Karpas-422 (cell line): ENCODE measurements at places on chromosomes 6 and 20.
A peak's percentile ranks its signal among the peaks of the same experiment; 100 is the strongest.

DNA sequence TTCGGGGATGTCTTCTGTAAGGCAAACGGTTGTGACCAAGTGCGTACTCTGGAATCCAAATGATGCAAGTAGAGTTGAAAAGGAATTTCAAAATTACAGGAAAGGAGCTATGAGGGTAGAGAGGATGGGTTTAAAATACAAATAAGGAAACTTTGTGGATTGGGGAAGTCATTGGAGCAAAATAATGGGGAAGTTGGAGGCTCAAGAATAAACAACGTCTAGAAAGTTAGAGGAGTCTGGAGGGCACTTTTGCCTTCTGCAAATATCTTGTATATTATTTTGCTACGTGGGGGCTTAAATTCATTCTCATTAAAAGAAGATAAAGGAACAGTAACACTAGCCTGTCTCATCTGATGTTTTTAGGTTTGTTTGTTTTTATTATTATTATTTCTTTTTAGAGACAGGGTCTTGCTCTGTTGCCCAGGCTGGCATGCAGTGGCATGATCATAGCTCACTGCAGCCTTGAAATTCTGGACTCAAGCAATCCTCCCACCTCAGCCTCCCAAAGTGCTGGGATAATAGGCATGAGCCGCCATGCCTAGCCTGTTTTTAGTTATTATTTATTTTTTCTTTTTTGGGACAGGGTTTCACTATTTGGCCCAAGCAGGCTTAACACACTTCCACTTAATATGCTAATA, 55.0 kb upstream of the TNFAIP3 start:
- DNase-seq, result no peak

DNA sequence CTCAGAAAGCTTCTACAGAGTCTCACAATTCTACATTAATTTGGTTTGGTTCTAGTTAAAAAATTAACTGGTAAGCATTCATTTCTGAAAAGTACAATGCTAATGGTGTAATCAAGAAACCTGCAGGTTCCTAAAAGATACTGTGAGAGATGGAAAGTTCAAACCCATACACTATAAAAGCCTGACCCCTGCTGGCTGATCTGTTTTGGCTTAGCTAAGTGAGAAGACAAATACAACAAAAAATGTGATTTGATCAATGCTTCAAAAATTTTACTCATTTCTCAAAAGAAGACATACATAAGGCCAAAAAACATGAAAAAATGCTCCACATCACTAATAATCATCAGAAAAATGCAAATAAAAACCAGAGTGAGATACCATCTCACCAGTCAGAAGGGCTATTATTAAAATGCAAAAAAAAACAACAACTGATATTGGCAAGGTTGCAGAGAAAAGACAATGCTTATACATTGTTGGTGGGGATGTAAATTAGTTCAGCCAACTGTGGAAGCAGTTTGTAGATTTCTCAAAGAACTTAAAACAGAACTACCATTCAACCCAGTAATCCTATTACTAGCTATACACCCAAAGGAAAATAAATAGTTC, 102.8 kb downstream of the MOXD1 start:
- peak; percentile 81 for DNase-seq

DNA sequence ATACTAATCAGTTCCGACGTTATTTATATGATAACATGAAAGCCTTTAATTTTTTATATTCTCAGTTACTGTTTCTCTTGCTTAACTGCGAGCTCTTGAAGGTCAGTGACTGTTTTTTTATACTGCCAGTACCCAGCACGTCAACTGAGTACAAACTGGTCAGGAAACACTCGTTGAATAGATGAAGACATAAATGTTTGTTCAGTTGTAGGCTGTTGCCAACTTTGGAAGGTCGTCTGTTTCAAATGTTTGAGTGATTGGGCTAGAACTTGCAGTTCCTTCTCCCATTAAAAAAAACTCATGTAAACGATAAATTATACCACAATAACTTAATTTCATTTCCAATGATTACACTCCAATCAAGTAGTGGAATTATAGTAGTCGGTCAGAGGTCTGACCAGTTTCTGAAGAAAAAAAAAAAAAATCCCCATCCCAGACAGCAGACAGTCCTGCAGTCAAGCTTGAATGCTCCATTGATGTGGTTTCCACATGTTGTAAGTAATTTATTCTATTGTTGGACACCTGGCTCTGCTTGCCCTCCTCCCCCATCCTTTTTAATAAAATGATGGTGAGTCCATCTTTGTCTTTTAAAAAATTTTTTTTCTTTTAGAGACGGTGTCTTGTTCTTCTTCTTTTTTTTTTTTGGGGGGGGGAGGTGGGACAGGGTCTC, 81.1 kb downstream of the SASH1 start:
- DNase-seq, result no peak

- DNase-seq, result no peak
Observed at GRCh38 chr6:20197251-20197650, 15.0 kb downstream of the MBOAT1 start.

DNA sequence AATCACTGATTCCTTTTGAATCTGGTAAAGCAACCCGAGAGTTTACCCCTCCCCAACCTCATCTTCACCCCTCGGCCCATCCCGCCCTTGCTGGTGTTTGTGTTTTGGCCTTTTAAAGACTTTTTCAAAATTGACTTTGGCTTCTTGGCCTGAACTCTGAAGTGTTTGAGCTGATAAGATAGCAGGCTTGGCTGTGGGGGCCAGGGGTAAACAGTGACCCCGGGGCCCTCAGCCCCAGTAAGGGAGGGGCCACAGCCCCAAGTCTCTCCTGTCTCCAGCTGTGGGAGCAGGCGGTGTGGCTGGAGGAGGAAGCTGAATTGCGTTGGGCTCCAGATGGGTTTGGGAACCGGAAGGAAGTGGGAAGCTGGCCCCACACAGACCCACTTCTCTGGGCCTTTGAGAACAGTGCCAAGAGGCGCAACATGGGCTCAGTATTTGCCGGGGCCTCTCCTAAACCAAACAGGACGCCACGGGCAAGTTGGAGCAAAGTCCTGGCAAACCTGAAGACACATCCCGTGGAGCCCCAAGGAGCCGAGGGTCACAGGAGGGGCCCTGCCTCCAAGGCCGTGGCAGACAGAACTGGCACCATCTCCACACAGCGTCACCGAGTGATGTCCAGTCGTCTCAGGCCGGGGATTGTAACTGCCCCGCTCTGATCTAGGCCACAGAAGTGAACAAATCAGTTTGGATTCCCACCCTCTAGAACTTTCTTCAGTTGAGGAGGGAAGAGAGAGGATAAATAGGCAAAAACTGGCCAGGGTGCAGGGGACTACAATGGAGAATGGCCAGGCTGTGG, 54.3 kb upstream of the PTPN1 start:
- no peak for DNase-seq

GRCh38 chr6:149900620-149901443, 2.9 kb upstream of the RAET1E start:
- peak; percentile 19 for DNase-seq

- no peak for DNase-seq
Observed at GRCh38 chr6:10463491-10464481, 48.9 kb upstream of the TFAP2A start.

- peak; percentile 57 for DNase-seq
Observed at GRCh38 chr20:62668441-62669027, 26.2 kb downstream of the SLCO4A1 start.

DNA sequence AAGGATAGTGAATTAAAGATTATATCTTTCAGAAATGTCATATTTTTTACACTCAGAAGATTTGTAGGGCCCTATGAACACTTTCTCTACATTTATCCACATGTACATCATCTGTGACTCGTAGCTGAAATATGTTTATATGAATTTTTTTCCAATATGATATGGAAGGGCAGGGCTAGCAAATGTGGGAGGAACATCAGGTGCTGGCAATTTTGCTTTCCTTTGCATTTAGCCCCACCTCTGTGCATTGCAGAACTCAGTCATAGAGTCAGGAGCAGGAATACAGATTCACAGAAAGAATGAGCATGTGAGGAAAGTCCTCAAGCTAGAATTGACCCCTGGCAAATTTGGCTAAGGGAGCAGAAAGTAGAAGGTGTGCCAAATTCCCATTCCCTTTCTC, 129.9 kb downstream of the CRYBG1 start:
- DNase-seq, result peak; percentile 9

DNA sequence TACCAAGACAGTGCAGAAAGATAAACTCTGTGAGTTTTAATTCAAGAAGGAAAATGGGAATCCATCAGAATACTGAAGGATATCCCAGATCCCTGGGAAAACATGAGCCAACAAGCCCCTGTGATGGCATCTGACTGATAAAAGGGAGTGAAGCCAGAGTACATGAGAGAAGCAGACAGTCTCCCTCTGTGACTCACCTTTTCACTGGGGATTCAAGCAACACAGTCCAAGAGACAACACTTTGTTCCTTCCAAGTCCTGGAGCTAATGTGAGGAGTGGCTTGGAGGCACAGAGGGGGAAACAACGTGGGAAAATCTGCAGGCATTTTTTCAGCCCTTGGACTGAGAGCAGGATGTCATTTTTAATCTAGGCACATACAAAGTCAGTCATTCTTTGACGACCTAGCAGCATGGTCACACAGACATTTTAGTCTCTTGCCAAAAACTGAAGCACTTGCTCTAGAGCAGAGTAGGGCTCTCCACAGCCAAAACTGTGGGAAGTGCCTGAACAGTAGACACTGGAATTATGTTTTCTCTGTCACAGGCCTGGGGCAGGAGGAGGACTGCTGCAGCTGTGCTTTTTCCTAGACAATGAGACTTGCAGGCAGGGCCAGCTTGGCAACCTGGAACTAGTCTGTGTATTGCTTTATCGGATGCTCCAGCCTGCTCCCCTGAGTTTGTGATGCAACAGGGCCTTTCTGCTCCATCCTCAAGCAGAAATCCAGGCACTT, 465.0 kb upstream of the GJE1 start:
- no peak for DNase-seq

GRCh38 chr6:72579865-72580264, 42.0 kb upstream of the KCNQ5 start:
- DNase-seq, result peak; percentile 22

DNA sequence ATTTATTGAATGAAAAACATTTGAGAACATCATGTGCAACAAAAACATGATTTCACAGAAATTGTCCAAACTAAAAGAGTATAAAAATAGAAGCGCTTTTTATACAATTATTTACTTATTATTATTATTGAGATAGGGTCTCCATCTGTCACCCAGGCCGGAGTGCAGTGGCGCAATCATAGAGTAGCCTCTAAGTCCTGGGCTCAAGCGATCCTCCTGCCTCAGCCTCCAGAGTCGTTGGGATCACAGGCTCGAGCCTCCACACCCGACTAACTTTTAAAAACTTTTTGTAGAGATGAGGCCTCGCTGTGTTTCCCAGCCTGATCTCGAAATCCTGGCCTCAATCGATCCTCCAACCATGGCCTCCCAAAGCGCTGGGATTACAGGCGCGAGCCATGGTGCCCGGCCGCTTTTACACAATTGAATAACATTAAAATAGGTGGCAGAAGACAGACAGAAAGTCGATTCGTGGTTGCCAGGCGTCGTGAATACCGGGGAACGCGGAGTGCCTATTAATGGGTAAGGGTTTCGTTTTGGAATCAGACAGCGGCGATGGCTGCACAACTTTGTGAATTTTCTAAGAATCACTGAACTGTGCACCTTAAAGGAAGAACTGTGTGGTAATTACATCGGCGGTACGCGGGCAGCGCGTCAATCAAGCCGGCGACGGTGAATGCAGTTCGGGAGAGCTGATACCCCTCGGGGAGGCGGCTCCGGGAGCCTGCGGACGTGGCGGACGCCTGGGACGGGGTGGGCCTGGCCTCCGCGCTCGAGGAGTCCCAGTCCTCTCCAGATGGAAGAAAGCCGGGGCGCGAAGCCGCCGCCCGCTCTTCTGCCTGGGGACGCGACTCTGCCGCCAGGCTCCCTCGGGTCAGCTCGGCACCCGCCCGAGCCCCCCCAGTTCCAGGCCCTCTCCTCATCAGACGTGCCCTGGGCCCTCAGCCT, 807 bp downstream of the TBC1D20 start:
- peak; percentile 68 for DNase-seq

DNA sequence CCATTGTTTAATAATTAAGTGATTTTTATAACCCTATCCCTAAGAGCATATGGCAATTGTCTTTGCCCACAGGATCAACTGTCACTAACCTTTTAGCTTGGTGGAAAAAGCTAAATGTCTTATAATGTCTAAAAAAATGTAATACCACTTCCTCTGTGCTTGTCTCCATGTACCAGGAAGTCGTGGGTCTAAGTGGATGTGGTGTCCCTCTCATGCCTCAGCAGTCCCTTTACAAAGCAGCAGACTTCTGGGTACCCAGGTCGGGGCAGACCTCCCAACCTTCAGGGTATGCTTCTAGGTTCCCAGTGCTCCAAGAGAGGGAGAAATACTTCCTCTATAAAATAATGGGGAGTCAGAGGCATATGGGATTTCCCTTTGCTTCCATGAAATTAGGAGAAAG, 74.7 kb downstream of the ZHX3 start:
- DNase-seq, result peak; percentile 23

GRCh38 chr6:135021310-135022049, 33.1 kb downstream of the HBS1L start:
- no peak for DNase-seq

GRCh38 chr6:147384029-147384428, 124.5 kb upstream of the SAMD5 start:
- DNase-seq, result no peak

- no peak for DNase-seq
Observed at GRCh38 chr6:79635232-79635543, 4.1 kb downstream of the SH3BGRL2 start.

- DNase-seq, result no peak
Observed at GRCh38 chr20:23099791-23100719, 13.9 kb upstream of the CD93 start.

- DNase-seq, result peak; percentile 77
Observed at GRCh38 chr6:96626759-96627364, 63.9 kb downstream of the FHL5 start.

GRCh38 chr20:62944746-62945145, 6.8 kb downstream of the GID8 start:
- no peak for DNase-seq

DNA sequence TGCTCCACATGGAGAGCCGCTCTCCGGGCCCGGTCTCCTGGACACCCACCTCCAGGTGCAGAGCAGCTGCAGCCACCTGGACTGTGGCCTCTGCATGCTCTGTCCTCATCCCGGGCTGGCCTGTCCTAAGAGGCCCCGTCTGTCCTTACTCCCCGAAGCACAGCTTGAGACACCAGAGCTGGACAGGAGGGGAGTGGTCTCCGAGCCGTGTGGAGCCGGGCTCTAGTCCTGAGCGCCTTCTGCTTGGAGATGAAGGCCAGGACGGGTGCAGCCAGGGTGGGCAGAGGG, 6.7 kb upstream of the NTSR1 start:
- no peak for DNase-seq
